ENCODE measurements at places on chromosomes 1 and 21. TPM values are rescaled to one million over a fixed set of nuclear protein-coding genes. Genes with fewer than 3 reads are reported as not detected.
A peak's percentile ranks its signal among the peaks of the same experiment; 100 is the strongest.

- no peak for DNase-seq
These were observed 357.0 kb downstream of the GPATCH2 start for GRCh38 chr1:217273866-217274265.

DNA sequence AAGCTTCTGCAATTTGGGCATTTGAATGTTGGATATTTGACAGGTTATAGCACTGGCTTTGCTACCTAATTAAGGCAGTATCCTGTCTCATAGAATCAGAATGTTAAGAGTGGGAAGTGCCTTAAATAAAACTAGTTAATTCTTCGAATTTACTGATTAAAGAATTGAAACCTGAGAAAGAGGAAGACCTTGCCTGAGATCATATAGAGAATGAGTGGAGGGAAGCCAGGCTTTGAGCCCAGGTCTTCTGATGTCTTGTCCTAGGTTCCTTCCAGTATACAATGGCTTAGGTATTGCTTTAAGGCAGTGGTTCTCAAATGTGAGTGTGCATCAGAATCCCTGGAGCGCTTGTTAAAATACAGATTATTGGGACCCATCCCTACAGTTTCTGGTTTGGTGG, 20.9 kb upstream of the SH3BGRL3 start:
- DNase-seq: no peak

DNA sequence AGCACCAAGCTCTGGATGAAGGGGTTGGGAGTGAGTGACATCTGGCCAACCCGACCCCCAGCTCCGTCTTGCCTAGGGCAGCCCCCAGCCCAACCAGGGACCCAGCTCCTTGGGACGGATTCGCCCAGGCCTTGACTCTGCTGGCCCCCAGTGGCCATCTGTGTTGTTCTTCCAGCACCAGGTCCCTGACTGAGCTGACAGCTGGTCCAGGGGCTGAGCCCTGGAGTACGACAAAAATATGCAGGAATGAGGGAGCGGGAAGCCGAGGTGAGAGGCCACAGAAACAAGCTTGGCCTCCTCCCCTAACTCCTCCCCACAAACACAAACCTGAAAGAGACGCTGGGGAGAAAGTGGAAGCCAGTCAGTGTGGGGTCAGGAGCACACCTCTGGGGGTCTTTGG, 55.0 kb upstream of the PAX7 start:
- DNase-seq: peak; percentile 79

Gene DPH5
- 37.2 TPM for total RNA-seq

- DNase-seq: no peak
These were observed 715 bp upstream of the ARTN start for GRCh38 chr1:43932786-43933385.

DNA sequence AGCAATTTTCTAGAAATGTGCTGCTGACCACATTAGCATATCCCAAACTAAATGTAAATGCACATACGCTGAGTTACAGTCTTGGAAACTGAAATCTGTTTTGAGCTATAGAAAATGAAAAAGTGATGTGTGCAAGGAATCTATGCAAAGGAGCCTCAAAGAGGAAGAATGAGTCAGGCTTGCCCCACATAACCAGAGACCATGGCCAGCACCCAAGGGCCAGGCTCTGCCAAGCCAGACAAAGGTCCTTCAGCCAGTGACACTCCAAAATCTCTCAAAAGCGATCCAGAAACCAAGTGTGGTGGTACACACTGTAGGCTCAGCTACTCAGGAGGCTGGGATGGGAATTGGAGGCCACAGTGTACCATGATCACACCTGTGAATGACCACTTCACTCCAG, 195.2 kb downstream of the TOMM20 start:
- peak; percentile 81 for DNase-seq

GRCh38 chr1:88275259-88275862, 408.7 kb upstream of the PKN2 start:
- DNase-seq: no peak

GRCh38 chr1:185719021-185719420, 15.2 kb upstream of the HMCN1 start:
- DNase-seq: peak; percentile 39

GRCh38 chr1:169610108-169610507, 19.8 kb downstream of the SELP start:
- no peak for DNase-seq

Gene NPL
- total RNA-seq: 5.3 TPM

GRCh38 chr1:153293480-153293775, 19.3 kb downstream of the PGLYRP3 start:
- no peak for DNase-seq

GRCh38 chr1:50264590-50264989, 155.9 kb downstream of the ELAVL4 start:
- DNase-seq: no peak

Gene OR6K3
- total RNA-seq: not detected

Data from Right ventricle myocardium superior (tissue), 1 donor.